ENCODE measurements at places on chromosomes 12 and 14. TPM values are rescaled to one million over a fixed set of nuclear protein-coding genes. Genes with fewer than 3 reads are reported as not detected.

DNA sequence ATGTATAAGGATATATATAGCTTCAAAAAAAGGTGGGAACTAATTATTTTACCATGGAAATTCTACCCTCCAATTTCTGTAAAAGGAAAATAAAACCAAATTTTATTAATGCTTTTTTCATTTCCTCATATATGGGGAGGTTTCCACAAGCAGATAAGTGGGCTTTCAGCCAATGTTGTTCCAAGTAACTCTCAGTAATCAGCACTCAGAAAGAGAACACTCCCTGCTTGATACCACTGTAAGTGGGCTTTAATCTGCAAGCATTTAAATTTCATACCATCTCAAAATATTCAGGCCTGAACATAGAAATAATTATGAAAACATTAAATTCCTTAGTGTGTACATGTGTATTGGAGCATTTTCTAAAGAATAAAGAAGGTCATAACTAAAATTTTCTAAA lies 827.6 kb downstream of the C12orf50 start:
- no peak for DNase-seq

DNA sequence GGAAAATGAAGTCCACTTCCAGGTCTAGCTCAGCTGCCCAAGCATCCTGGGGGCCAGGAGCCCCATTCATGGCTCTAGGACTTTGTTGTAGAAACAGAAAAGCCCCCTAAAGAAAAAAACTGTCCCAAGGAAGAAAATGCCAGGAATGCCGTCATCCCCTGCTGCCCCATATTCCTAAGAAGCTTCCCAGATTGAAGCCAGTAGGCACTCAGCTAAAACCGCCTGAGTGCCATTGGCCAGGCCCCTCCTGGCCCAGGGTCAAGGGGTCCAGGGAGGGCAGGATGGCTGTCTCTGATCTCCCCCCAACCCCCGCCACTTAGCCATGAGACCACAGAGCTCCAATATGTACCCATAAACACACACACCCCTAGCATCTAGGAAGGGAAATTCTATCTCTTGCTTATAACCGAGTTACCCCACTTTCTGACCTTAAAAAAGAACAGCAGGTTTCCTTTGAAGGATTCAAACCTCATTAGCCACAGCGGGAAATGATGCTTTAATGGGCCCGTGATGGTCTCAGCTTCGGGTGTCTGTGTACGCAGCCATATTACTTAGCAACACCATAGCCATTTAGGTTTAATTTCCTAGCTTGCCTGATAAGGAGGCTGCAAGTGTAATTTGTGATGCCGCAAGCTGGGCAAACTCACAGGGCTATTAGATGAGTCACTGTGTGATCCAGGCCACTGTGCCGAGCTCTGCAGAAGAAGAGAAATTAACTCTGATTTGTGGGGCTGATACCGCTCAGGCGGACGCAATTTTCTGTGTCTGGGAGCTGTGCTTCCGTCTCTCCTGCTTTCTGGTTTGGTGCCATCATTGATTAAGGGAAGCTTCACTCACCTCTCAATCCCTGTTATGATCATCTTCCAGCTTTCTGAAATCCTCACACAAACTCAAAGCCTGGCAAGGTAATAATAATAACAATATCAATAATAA lies 84.2 kb downstream of the GCH1 start:
- DNase-seq: peak; percentile 24

- DNase-seq: no peak
Measured at GRCh38 chr12:106096376-106096775, 42.4 kb downstream of the NUAK1 start.

DNA sequence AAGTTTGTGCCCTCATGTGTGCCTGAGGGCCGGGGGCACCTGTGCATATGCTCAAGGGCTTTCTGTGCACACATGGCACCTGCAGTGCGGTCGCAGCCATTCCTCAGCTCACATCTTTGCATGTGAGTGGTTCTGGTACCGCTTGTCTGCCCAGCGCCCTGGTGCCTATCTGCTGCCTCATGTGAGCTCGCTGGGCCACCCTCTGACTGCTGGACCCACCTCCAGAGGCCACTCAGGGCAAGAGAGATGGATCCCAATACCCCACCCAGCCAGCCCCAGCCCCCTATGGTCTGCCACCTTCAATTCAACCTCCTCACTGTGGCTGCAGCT lies 5.4 kb upstream of the AMN start:
- peak; percentile 42 for DNase-seq

The CLEC2B gene
- total RNA-seq: 11.7 TPM

The NEMF gene
- total RNA-seq: 65.0 TPM
